Stimulated activated CD8-positive, alpha-beta memory T cell treated with anti-CD3 and anti-CD28 coated beads, Interleukin-2, amount 100 ng/mL, for 1 hour (primary cell): ENCODE measurements at places on chromosomes 7 and 10.

DNA sequence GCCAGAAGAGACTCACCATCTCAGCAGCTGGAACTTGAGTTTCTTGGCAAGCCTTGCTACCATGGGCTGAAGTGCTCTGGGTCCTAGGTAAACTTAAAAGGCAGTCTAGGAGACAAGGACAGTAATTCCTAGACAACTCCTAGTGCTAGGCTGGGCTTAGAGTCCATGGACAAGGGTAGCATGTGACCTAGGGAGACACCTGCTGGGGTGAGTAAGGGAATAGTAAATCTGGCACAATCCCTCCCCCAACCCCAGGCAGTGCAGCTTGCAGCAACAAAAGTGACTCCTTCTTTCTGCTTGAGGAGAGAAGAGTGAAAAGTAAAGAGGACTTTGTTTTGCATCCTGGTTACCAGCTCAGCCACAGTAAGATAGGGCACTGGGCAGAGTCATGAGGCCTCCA lies 316.5 kb upstream of the IMMP2L start:
- no peak for DNase-seq

DNA sequence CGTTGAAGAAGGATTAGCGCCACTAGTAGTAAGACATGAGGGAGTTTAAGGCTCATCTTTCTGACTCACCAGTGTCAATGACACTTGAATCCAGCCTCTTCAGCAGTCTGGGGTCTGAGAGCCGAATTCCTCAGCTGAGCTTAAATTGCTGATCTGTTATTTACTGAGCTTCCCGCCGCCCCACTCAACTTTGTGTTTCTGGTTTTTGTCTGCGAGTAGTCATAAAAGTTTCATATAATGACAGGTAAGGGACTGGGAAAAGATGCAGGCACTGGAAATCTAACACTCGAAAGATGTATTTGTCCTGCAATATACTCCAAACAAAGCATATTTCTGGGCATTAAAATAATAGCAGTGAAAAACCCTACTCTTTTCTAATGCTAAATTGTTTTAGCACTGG lies 51.2 kb upstream of the RELN start:
- DNase-seq: no peak

DNA sequence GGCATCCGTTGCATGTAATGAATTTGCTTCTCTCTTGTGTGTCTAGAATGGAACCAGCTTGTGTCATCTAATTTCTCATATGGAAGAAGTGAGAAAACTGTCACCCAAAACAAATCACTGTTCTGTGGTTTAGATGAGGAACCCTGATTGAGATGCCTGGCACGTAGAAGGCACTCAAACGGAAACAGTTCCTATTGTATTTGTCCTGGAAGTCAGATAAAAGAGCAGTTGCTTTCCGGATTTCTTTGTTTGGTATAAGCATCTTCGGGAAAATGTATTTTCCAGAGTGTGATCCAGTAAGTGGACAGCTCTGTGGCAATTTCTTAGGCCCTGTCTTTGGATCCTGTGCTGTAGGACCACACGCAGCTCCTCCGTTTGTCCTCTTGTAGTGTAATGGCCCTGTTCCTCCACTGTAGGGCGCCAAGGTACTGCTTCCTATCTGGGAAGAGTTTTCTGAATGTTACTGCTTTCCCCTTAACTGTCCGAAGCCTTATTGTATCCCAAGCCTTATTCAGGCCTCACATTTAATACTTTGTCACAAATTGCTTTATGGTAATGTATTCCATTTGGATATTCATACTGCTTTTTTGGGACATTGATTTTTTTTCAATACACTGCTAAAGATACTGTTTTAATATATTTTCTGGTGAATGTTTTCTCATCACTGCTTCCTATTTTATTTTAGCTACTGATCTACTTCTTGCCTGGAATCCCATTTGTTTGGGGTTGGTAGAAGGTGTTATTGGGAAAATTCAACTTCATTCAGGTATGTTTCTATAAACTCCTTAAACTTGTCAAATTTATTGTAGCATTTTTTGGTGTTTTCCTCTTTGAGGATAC lies 24.8 kb downstream of the INPP5F start:
- DNase-seq: peak; percentile 21

DNA sequence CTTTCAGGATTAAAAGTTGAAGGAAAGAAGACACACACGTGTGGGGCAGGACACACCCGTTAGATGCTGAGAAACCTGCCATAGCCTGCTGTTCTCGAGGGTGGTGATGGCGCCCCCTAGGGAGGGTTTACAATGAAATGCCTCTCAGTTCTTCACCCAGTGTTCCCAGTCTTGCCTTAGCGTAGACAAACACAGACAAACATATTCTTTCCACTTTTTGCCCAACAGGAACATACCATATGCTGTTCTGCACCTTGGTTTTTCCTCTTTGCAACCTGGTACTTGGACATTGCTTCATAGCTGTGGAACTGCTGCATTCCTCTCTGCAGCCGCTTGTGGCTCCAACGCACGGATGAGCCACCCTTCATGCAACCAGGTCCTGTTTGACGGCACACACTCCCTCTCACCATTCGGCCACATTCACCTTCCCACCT lies 23.3 kb upstream of the HSPA12A start:
- no peak for DNase-seq

GRCh38 chr7:1887251-1887650 lies 217.2 kb downstream of the ELFN1 start:
- no peak for DNase-seq

DNA sequence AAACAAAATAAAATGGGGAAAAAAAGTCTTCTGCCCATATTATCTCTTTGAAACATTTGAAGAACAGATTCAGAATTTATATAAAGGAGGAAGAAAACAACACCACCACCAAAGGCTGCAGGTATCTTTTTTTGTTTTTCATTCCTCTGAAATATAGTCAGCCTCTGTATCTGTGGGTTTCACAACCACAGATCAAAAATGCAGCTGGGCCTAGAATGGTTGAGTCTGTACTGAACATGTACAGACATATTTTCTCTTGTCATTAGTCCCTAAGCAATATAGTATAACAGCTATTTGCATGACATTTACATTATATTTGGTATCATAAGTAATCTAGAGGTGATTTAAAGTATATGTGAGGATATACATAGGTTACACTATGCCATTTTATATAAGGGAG lies 559.7 kb upstream of the LRRN3 start:
- DNase-seq: no peak

- no peak for DNase-seq
These were observed 185.4 kb upstream of the FOXP2 start for GRCh38 chr7:114229246-114229645.

GRCh38 chr10:6501931-6502330 lies 78.1 kb downstream of the PRKCQ start:
- DNase-seq: no peak

DNA sequence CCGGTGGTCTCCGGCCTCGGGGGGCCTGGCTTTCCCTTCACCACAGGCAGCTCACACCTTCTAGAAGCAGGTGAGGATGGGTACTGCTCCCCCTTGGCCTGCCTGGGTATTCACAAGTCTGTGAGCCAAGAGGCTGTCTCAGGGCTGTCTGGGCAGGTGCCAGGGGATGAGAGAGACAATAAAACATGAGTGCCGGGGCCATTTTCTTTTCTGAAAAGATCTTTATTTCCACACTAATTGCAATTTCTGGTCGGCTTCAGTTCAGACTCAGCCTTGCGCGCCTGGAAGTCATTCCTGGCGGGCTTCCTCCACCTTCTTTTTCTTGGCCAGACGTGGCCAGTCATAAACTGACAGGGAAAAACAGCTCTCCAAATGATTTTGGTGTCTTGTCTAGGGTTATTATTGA lies 171.2 kb downstream of the ARHGAP12 start:
- DNase-seq: no peak

GRCh38 chr7:156305351-156305750 lies 335.2 kb upstream of the RNF32 start:
- DNase-seq: no peak

- no peak for DNase-seq
These were observed 2.9 kb upstream of the PRSS2 start for GRCh38 chr7:142767861-142768260.

GRCh38 chr7:46160861-46161260 lies 239.8 kb upstream of the IGFBP3 start:
- no peak for DNase-seq

GRCh38 chr10:48982584-48982983 lies 42.9 kb upstream of the LRRC18 start:
- no peak for DNase-seq

DNA sequence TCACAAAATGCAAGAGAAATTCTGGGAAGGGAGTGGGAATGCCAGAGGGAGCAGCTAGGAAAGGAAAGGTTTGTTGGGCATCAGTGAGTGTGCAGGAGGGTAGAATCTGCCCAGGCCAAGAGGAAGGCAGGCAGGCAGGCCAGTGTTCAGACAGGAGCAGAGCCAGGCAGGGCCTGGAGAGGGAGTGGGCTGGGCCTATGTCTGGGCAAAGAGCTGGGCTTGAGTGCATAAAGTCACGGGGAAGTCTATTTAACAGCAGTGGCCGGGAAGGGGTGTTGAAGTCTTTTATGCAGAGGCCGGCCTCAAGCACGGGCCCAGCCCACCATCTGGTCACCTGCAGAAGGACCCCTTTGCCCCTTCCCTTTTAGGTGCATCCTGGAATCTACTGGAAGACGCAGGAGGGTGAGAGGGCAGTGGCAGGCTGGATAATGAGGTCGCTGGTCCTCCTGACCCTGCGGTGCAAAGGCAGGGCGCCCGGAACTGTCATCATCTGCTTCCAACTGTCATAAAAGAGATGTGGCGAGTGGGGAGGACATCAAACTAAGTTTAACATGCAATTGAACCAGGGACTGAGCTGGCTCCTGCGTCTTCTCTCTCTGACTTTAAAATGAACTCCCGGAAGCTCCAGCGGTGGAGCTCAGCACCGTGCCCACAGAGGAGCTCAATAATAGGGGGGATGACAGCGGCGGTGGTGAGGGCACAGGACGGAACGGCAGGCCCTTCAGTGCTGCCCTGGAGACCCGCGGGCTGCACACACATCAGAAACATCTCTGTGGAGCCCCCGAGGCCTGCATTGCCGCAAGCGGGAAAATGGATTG lies 29.5 kb downstream of the CARD11 start:
- DNase-seq: no peak

DNA sequence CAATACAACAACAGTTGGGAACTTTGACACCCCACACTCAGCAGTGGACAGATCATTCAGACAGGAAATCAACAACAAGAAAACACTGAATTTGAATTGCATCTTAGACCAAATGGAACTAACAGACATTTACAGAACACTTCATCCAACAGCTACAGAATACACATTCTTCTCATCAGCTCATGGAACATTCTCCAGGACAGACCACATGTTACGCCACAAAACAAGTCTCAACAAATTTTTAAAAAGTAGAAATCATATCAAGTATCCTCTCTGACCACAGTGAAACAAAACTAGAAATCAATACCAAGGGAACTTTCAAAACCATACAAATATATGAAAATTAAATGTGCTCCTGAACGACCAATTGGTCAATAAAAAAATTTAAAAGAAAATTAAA lies 212.3 kb downstream of the DNAJC1 start:
- no peak for DNase-seq
